Heart left ventricle (tissue), 16 donors: ENCODE measurements at places on chromosomes 4 and X. TPM values are rescaled to one million over a fixed set of nuclear protein-coding genes. Genes with fewer than 3 reads are reported as not detected.

DNA sequence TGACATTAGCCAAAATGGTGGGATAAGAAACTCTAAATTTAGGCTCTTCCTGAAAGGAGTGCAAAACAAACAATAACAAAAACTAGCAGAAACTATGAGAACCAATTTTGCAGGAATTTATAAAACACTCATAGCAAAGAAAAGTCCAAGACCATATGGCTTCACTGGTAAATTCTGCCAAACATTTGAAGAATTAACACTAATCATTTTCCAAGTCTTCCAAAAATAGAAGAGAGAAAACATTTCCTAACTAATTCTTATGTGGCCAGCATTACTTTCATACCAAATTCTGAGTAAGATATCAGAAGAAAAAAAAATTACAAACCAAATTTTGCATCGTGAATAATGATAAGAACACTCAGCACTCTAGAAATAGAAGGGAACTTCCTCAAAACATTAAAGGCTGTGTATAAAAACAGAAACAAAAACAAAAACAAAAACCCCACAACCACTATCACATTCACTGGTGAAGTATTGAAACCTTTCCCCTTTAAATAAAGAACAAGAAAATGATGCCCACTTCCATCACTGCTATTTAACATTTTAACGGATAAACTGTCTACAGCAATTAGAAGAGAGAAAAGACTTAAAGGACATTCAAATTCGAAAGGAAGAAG lies 524.3 kb upstream of the GALNTL6 start:
- no peak for DNase-seq

GRCh38 chrX:46757052-46757451 lies 1.9 kb downstream of the SLC9A7 start:
- no peak for DNase-seq

DNA sequence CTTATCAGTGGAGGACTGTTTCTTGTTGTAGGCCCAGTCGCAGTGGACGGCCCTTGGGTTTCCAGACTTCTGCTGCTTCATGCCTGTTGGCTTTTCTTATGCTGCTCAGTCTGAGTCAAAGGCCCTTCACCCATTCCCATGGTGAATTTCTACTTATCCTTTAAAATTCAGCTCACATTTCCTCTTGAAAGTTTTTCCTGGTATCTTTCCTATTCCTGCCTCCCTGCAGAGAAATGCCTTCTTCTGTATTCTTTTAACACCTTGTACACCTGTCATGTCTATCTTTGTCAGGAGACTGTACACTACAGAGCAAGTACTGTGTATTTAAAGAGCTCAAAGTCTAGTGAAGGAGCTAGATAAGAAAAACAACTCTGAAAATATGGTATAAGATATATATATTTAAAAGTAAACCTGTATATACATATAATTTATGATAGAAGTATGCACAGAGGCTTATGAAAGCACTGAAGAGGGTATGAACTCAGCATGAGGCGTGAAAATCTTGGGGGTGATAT lies 22.0 kb downstream of the NPNT start:
- DNase-seq: no peak

GRIA2 gene
- 0.36 TPM for total RNA-seq

GRCh38 chr4:101141230-101141629 lies 206.1 kb downstream of the PPP3CA start:
- no peak for DNase-seq
